Activated CD8-positive, alpha-beta memory T cell treated with anti-CD3 and anti-CD28 coated beads for 1 hour (primary cell): ENCODE measurements at places on chromosomes 6 and 20.

DNA sequence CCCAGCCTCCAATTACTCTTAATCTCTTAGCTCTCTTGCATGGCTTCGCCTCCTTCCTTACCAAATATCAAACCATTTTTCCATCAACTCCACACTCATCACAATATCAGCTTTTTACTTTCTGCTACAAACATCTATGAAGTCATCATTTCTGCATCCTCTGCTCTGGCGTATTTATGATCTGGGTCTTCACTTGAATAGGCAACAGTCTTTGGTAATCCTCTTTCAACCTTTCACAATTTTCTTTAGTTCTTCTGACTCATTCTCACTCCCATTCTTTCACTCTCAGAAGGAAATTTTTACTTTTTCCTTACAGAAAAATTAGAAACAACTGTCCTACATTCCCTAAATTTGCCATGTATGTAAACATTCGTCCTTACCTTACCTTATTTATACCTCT lies 522.4 kb downstream of the HDGFL1 start:
- no peak for DNase-seq

DNA sequence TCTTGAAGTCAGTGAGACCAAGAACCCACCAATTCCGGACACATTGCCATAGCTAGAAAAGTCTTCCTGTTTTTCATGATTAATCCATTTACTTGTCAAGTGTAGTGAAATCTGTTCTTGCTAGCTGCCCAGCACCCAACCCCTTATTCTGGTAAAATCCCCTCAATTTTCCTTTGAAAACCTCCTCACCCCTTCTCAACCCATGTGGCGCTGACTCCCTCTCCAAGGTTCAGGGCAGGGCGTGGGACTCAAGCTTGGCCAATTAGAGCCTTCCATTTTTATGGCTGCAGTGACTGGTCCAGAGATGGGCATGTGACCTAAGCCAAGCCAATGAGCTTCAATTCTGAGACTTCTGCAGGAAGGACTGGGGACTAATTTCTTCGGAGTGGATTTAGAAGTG lies 9.8 kb upstream of the ZBP1 start:
- DNase-seq: no peak

DNA sequence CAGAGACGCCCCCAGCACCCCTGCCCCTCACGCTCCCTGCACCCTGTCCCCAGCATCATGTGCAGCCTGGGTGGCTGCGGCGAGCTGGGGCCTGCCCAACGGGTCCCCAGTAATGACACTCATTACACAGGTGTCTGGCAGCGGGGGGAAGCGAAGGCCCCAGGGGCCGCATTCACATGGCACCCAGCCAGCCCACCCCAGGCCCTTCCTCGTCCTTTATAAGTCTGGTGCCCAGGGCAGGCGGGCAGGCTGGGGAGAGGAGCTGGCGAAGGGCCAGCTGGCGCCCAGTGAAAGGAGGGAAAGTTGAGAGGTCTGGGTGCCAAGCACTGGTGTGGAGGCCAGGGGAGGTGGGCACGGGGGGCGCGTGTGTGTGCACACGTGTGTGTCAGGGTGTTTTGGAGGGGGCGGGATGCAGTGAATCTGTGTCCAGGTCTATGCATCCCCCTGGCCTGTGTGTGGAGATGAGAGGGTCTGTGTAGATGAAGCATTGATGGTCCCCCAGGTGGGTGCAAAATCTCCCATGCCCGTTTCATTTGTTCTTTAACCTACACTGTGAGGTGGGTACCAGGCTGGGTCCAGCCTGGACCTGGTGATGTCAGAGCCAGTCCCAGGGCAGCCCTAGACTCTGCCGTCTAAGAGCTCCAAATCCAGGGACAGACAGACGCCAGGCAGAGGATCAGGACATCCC lies 105.3 kb downstream of the CEBPB start:
- no peak for DNase-seq

DNA sequence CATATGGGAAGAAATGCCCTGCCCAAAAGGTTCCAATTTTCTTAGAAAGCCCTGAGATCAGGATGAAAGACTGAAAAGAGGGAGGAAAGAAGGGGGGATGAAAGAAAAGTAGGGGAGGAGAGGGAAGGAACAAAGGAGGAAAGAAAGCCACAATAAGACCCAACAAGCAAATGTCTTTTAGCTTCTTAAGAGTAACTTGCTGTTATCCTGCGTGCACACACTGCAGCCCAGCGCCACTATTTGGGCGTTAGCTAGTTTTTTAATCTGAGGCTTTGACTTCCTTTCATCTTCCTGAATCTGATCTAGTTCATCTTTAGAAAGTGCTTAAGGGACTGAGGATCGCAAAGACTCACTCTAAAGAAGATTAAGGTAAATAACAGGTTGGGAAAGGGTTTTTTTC lies 77.4 kb upstream of the HDDC2 start:
- DNase-seq: no peak

DNA sequence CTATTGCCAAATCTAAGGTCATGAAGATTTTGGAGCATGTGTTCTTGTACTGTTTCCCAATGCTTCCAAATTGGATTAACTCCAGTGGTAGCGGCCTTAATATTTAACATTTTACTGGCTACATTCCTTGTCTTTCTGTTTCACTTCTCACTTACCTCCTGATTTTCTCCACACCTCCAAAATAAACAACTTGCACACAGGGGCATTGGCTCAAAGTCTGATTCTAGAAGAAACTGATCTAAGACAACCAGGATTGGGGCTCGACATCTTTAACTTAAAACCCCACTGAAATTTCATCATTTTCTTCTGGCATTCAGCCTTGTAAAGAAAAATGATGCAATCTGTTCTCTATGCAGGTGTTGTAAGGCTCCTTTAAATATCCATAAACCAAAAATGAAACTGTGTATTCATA lies 557.9 kb upstream of the ID4 start:
- no peak for DNase-seq

GRCh38 chr6:29992807-29993206 lies 50.5 kb downstream of the HLA-A start:
- DNase-seq: no peak

GRCh38 chr6:7671581-7671980 lies 54.3 kb upstream of the BMP6 start:
- DNase-seq: no peak

- DNase-seq: no peak
Measured at GRCh38 chr20:15673206-15673605, 900.0 kb downstream of the KIF16B start.

GRCh38 chr6:104789770-104790190 lies 69.9 kb downstream of the HACE1 start:
- DNase-seq: no peak

- DNase-seq: no peak
Measured at GRCh38 chr6:34152042-34152524, 6.2 kb upstream of the GRM4 start.

DNA sequence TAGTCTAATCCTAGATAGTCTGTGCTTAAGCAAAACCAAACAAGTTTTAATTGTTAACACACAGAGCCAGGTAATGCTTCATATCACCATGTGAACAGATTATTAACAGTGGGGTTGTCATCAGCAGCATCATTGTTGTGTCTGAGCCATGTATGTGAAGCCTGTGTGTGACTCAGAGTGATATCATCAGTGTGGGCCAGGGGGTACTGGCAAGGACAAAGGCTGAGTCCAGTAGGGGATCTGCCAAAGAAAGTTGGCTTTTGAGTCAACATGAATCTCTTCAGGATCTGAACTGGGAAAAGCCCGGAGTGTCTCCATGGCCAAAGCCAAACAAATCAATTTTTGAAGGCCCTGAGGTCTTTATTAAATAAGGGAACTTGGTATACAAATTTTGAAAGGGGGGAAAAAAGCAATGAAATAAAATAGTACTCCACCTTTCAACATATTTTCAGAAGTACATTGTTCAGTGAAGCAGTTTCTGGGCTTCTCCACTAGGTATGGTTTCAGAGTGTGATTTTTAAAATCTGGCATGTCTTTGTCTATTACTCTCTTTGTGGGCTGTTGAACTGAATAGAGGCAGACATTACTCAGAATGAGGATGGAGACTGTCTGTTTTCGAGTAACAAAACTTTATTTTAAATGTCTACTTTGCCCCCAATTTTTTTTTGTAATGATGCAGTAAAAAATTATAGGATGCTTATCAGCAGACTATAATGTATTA lies 444.2 kb upstream of the JAG1 start:
- no peak for DNase-seq

DNA sequence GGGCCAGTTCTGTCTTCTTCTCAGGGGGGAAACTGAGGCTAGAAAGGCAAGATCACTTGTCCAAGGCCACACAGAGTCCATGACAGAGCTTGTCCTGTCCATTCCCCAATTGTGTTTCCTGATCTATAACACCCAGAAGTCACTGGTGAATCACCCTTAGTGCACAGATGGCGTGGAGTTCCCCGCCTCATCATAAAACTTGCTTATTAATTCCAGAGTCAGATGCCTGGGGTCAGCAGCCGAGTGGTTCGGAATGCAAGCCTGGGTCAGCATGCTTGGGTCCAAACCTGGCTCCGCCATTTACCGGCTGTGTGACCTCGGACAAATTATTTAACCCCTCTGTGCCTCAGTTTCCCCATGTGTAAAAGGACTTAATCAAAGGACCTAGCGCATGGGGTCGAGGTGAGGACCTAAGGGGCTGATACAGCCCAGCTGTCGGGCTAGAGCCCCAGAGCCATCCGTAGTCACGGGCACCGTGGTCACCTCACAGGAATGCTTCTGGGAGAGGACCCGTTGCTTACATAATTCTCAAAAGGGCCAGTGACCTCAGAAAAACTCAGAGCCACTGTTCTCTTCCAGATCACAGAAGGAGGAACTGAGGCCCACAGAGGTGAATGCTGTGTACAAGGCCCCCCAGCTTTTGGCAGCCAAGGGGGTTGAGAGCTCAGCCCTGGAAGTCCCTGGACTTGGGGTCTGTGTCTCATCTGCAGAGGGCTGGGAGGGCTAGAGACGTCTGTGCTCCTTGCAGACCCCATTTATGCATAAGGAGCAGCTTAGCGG lies 1.4 kb upstream of the ZBP1 start:
- DNase-seq: no peak

- DNase-seq: no peak
Measured at GRCh38 chr6:167477688-167478087, 152.8 kb downstream of the TTLL2 start.

DNA sequence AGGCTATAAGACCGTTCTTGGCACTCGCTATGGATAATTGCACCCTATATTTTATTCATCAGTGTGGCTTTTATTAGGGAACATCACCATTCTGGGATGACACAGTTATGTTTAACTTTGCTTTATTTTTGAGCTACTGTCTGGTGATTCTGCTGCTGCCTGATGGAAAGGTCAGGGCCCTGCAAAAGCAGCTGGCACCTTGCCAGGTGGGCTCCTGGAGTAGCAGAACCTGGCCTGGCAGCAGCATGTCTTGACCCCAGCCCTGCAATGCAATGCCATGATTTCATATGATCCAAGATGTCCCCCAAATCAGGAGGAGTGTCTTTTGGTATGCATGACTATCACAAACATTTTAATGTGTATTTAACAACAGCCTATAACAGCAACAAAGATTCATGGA lies 228.4 kb upstream of the RSPO3 start:
- no peak for DNase-seq

- DNase-seq: no peak
Measured at GRCh38 chr6:160691617-160692016, 10.4 kb upstream of the PLG start.

DNA sequence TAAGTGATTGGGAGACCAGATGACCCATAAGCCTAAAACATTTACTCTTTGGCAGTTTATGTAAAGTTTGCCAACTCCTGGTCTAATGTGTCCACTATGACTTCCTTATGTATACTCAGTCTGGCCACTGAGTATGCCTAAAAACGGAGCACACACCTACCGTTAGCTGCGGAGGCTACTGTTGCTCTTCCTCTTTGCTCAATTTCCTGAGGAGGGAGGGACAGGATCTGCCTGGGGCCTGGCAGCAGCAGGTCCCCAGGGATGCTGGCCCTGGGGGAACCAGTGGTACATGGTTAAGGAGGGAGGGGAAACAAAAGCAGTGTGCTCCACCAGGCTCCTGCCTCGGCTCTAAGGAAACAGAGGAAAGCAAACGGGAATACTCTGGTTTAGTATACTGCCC lies 113.5 kb downstream of the CDYL start:
- no peak for DNase-seq

- DNase-seq: no peak
Measured at GRCh38 chr6:1389369-1390132, at the start of gene FOXF2. FOXF2 (plus strand) TSS chr6:1389576; CDS start chr6:1389948, 372 bp downstream.

DNA sequence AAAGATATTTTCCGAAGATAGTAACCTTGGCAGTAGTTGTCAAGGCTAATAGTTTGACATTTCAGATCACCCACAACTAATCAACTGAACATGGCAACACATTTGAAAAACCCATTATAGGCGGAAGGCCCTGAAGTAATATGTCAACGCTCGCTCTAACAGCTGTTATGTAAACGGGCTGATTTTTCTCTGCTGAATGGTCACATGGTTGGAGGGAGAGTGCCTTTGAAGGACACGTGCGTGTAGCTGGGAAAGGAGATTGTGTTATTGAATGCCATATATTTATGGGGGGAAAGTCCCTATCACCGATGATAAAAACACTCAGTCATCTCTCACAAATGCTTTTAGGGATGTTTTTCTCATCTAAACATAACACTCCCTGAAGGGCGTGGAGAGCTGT lies 160.0 kb upstream of the RALGAPA2 start:
- no peak for DNase-seq

- no peak for DNase-seq
Measured at GRCh38 chr20:50041246-50041873, 58.6 kb downstream of the SNAI1 start.

DNA sequence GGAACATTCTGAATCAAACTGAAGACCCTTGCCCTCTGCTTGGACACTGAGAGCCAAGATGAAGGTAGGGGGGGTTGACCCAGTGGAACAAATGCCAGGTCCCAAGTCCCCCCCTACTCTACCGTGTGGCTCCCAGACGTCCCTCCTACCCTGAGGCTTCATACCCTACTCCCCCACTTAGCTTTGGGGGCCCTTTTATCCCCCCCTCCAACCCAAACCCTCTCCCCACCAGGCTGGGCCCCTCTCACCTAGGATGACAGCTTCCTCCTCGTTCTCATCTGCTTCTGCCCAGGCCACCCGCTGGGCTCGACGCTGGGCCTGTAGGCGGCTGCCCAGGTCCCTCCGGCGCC lies 1.5 kb downstream of the DDRGK1 start:
- no peak for DNase-seq

- DNase-seq: peak; percentile 50
Measured at GRCh38 chr6:28981833-28982475, 23.2 kb downstream of the ZNF311 start.

DNA sequence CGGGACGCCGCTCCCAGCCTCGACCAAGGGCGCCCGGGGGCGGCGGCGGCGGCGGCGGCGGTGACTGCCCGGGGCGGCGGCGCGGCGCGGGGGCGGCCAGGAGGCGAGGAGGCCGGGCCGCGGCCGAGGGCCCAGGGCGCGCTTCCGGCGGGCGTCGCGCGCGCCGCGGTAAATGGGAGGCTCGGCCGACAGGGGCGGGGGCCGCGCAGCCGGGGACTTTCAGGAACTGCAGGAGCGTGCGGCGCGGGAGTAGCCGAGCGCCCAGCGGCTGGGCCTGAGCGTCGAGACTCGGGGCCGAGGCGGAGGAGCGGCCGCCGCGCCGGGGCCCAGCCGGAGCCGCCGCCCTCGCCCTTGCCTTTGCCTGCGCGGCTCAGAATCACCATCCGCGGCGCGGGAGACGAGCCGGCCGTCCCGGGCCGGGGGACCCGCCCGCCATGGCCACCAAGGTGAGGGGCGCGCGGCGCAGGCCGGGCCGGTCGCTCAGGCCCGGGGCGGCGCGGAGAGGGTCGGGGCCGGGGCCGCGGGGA lies at the start of gene SNX9:
Gene SNX9 (plus strand): TSS at position 246 of the 527 bp plus-strand sequence. CDS start 189 bp downstream, at position 435.
- DNase-seq: peak; percentile 46
